ENCODE measurements at places on chromosomes 7 and 10.

- DNase-seq: no peak
Measured at GRCh38 chr10:35409094-35409582, 72.8 kb downstream of the CCNY start.

DNA sequence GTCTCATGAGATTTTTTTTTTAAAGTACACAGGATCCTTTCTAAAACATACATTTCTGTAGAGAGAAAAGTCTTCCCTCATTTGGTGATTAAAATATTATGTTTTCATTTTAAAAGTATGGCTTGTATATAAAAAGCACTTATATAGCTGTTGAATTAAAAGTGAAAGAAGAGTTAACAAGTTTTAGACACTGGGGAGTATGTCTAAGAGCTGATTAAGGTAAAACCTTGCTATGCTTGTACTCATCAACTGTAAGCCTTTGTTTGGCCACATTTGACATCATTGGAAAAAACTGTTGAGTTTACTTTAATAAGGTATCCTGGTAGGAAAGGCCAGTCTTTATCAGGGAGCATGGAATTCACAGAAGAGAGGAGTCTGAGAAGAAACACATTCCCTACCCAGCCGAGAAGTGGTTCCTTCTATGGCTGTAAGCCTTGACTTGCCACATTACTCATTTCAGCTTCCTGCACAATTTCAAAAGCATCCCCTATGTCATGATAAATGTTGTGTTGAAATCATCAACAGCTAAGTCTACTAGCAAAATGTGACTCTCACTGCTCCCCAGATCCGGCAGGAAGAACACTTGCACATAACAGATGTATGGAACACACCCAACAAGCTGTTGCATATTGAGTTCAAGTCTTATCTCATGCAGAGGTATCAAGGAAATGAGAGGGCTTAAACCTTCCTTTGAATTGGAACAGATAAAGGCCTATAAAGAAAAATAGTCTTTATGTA is 171.8 kb upstream of the CDK1 start:
- no peak for DNase-seq

- no peak for DNase-seq
Measured at GRCh38 chr7:42953994-42954393, 21.8 kb downstream of the MRPL32 start.

- DNase-seq: no peak
Measured at GRCh38 chr10:35961501-35961900, 319.4 kb upstream of the FZD8 start.

DNA sequence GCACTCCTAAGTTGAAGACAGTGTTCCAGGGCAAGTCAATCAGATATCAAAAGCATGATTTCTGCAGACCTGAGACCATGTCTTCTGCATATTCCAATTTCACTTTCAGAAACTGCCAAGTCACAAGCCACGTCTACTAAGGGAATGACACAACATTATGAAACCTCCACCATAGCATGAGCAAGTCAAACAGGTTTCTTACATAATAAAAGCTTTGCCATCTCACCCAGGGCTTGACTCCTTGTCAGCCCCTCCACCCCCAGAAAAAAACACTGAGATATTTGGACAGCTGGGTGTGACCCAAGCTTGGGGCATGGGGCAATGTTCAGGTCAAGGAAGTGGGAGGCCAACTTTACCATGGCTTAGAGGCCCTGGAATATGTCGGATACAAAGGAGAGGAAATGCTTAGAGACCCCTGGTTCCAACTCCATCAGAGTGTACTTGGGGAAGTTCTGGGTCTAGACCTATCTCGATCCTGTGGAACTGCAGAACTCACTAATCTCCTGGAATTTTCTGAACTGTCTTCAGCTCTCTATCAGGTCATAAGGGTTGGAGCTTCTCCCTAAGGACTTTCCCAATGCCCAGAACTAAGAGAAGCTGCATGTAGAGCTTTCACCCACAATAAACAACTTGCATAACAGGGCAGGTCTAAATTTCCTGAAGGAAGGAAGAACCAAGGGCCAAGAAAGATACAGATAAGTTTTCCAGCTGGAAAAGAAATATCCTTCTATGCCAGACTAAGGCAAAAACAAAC is 80.6 kb upstream of the NAMPT start:
- no peak for DNase-seq

GRCh38 chr7:55310287-55311025 is 54.7 kb upstream of the LANCL2 start:
- no peak for DNase-seq

DNA sequence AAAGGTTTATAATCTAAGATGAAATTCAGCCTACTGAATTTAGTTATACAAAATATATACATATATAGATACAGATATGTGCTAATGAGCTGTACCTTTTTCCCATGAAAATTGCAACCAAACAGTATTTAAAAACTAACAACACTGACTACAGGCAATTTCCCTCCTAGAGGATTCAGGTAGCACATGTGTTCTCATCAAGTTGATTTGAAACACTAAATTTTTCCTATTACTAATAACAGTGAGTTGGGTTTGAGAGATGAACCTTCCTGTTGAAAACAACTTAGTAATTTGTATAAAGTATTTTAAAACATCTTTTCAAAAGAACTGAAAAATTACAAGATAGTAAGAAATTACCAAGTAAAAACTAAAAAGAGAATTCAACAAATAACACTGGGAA is 51.5 kb downstream of the COA1 start:
- no peak for DNase-seq

GRCh38 chr7:70728872-70729552 is 402.9 kb upstream of the GALNT17 start:
- no peak for DNase-seq

GRCh38 chr7:73987298-73987697 is 40.7 kb upstream of the ELN start:
- no peak for DNase-seq

GRCh38 chr10:80498078-80498832 is 39.4 kb upstream of the SH2D4B start:
- DNase-seq: no peak

DNA sequence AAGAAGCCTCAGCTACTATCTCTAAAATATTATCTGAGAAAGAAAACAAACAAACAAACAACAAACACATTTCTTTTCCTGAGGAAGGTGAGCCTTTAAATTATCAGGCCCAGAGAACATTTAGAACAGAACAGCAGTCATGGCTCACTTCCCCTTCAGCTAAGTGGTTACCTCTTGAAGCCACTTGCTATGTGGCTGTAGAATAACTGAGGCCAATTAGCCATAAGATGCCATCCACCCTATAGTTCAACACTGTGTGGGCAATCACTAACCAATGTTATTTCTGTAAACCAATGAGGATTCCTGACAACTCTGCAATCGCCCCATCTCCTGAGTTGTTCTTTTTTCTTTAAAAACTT is 3.7 kb upstream of the UPP1 start:
- DNase-seq: no peak

DNA sequence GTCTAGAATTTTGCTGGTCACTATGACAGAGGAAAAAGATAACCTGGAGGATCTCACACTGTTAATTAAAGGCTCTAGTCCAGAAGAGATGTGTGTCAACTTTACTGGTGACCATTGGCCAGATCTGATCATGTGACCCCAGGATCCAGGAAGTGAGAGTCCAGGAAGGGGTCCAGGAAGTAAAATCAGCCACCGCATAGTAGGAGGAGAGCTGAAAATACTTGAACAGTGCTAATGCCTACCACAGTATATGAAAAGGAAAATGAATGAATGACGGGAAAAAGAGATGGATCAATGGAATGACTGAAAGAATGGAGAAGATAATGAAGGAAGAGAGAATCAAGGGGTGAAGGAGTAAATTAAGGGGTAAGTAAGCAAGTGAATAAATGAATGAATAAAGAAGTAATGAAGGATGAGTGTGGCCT is 415.3 kb downstream of the RPS24 start:
- DNase-seq: no peak

DNA sequence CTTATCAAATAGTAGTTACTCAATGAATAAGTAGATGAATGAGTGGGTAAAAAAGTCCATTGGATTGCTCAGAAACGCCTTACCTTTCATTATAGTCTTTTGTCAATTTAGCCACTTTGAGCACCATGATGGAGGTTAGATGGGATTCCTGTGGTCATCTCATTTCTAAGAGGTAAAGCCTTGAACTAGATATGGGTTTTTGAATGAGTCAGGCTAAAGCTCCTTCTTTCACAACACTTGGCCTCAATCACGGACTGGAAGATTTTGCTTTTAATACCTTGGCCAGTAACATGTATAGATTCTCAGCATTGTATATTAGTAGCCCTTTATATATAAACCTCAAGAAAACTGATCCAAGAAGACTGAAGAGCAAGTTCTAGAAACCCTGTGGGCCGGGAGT is 99.7 kb upstream of the CCDC6 start:
- no peak for DNase-seq

GRCh38 chr7:128148676-128149075 is 92.4 kb upstream of the LEP start:
- DNase-seq: no peak

DNA sequence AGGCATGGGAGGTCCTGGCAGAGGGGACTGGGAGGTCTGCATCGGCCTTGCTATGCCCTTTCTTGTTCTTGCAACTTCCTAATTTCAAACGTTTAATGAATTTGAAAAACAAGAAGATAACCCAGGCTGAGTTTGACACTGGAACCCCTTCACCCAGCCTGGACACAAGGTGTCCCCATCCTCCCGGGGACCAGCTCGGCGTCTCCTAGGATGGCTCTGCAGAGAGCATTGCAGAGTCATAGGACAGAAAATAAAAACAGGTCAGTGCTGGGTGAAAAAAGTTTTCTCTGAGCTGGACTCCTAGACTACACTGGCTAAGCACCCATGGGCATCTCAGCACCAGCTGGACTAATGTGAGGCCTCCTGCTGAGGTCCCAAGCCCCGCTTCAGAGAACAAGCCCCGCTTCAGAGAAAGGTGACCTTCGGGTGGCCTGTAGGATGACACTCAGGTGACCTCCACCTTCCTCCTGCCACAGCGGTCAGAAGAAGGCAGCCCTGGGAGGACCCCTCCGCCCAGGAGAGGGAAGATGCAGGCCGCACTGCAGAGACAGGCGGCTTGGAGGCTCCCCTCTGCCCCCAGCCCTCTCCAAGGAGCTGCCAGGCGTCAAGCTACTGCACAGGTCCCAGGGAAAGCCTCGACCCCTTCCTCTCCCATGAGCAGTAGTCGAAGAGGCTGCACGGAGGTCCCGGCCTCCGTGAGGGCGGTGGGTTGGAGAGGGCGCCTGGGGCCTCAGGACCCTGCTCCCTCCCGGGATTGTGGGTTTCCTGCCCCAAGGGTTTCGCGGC is 9.3 kb upstream of the UNCX start:
- DNase-seq: no peak

DNA sequence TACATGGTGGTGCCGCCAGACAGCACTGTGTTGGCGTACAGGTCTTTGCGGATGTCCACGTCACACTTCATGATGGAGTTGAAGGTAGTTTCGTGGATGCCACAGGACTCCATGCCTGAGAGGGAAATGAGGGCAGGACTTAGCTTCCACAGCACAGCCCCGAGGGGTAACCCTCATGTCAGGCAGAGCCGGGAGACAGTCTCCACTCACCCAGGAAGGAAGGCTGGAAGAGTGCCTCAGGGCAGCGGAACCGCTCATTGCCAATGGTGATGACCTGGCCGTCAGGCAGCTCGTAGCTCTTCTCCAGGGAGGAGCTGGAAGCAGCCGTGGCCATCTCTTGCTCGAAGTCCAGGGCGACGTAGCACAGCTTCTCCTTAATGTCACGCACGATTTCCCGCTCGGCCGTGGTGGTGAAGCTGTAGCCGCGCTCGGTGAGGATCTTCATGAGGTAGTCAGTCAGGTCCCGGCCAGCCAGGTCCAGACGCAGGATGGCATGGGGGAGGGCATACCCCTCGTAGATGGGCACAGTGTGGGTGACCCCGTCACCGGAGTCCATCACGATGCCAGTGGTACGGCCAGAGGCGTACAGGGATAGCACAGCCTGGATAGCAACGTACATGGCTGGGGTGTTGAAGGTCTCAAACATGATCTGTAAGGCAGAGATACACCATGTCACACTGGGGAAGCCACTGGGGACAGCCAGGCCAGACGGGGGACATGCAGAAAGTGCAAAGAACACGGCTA is 104.6 kb upstream of the TNRC18 start:
- peak; percentile 40 for DNase-seq

DNA sequence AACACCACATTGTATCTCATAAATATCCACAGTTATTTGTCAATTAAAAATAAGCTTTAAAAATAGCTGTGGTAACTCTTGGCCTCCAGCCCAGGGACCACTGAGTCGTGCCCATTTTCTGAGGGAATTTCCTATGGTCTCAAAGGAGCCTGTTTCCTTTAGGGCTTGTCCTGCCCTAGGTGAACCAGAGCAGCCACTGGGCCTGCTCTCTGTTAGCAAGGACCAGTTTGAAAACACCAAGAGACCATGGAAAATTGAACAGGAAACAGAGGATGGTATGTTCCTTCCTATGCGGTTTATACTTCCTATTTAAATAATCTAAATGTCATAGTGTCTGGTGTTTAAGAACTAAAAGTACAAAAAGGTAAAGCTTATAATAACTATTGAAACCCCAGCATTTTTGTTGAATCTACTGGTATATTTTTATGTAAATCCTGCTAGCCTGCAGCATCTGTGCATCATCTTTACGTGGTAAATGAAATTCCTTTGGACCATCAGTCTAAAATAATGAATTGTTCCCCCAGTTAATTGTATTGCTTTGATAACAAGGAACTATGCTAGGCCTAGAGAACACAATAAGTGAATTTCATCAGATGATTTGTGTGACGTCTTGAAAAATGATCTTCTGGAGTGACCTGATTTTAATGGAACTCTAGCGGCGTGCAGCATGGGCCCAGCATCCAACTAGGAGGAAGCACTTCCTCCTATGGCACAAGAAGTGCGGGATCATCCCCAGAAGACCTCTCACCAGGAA is 333.7 kb downstream of the GFRA1 start:
- DNase-seq: no peak

DNA sequence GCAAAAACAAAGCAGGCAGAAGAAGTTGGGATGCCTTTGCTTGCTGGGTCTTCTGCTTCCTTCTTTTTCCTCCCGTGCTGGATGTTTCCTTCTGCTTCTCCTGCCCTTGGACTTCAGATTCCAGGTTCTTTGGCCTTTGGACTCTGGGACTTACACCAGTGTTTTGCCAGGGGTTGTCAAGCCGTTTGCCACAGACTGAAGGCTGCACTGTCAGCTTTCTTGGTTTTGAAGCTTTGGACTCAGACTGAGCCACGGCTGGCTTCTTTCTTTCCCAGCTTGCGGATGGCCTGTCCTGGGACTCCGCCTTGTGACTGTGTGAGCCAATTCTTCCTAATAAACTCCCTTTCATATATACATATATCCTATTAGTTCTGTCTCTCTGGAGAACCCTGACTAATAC is 11.3 kb upstream of the LCOR start:
- no peak for DNase-seq

DNA sequence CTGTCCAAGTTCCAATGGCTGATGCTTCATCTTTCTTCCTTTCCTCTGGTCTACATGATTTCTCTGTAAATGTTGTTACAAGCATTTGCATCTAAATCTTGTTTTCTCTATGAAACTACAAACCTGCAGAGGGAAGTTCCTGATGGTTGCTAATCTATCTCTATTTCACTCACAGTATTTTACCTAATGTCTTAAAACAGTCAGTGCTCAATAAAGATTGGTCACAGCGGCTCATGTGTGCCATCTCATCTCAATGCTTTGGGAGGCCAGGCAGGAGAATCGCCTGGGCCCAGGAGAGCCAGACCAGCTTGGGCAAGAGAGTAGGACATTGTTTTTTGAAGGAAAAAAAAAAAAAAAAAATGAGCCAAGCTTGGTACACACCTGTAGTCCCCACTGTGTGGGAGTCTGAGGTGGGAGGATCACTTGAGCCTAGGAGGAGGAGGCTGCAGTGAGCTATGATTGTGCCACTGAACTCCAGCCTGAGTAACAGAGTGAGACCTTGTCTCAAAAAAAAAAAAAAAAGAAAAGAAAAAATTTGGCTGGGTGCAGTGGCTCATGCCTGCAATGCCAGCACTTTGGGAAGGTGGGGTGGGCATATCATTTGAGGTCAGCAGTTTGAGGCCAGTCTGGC is 71.3 kb upstream of the ARMC3 start:
- no peak for DNase-seq

Data from stimulated activated CD4-positive, alpha-beta T cell treated with anti-CD3 and anti-CD28 coated beads, Interleukin-12 subunit alpha, Interleukin-12 subunit beta, amount 100 ng/mL, for 4 hours (primary cell).